Ammon's horn (tissue), 1 donor: ENCODE measurements at places on chromosomes 11 and 22.

DNA sequence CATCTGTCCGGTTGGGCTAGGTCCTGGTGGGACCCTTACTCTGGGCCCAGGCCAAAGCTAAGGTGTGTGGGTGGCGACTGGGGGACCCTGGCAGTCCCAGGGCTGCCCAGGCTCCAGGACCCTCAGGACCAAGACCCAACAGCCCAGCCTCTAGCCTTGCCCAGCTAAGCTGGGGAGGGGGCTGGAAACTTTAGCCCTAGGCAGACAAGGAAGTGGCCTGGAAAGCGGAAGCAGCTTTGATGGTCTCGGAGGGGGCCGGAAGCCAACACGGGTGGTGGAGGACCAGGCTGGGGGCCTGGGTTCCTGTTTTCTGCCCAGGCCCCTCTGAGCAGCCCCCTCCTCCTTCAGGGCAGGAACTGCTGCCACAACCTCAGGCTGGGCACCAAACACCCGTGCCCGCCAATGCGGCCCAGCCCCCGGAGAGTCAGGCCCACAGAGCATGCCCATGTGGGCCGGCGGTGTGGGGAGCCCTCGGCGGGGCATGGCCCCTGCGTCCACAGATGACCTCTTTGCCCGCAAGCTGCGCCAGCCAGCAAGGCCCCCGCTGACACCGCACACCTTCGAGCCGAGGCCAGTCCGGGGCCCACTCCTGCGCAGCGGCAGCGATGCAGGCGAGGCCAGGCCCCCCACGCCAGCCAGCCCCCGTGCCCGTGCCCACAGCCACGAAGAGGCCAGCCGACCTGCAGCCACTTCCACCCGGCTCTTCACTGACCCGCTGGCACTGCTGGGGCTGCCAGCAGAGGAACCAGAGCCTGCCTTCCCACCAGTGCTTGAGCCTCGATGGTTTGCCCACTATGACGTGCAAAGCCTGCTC lies 2.8 kb downstream of the SIPA1 start:
- peak; percentile 68 for DNase-seq

GRCh38 chr11:16239141-16240105 lies 116.9 kb downstream of the SOX6 start:
- DNase-seq: peak; percentile 22

GRCh38 chr22:49838771-49839717 lies 11.4 kb upstream of the BRD1 start:
- DNase-seq: no peak

DNA sequence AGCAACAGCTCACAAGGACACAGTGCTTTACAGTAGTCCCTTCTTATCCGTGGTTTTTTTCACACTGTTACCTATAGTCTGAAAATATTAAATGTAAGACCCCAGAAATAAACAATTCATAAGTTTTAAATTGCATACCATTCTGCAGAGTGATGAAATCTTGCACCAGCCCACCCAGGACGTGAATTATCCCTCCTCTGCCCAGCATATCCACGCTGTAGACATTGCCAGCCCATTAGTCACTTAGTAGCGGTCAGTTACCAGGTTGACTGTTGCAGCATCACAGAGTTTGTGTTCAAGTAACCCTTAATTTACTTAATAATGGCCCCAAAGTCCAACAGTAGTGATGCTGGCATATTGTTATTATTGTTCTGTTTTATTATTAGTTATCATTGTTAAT lies 3.6 kb downstream of the CLTCL1 start:
- no peak for DNase-seq

- DNase-seq: no peak
Observed at GRCh38 chr11:75925785-75926164, 110.8 kb downstream of the UVRAG start.

- peak; percentile 33 for DNase-seq
Observed at GRCh38 chr11:110710628-110711381, 1.4 kb downstream of the ARHGAP20 start.

GRCh38 chr11:88806410-88806809 lies 259.4 kb downstream of the GRM5 start:
- no peak for DNase-seq

GRCh38 chr22:30004694-30005093 lies 75.6 kb upstream of the HORMAD2 start:
- DNase-seq: no peak

- DNase-seq: no peak
Observed at GRCh38 chr11:116507016-116507415, 265.8 kb downstream of the BUD13 start.

- DNase-seq: no peak
Observed at GRCh38 chr11:18459634-18460033, 4.0 kb downstream of the LDHAL6A start.
